H4 (cell line): ENCODE measurements at places on chromosomes 16 and 17. TPM values are rescaled to one million over a fixed set of nuclear protein-coding genes. Genes with fewer than 3 reads are reported as not detected.

DNA sequence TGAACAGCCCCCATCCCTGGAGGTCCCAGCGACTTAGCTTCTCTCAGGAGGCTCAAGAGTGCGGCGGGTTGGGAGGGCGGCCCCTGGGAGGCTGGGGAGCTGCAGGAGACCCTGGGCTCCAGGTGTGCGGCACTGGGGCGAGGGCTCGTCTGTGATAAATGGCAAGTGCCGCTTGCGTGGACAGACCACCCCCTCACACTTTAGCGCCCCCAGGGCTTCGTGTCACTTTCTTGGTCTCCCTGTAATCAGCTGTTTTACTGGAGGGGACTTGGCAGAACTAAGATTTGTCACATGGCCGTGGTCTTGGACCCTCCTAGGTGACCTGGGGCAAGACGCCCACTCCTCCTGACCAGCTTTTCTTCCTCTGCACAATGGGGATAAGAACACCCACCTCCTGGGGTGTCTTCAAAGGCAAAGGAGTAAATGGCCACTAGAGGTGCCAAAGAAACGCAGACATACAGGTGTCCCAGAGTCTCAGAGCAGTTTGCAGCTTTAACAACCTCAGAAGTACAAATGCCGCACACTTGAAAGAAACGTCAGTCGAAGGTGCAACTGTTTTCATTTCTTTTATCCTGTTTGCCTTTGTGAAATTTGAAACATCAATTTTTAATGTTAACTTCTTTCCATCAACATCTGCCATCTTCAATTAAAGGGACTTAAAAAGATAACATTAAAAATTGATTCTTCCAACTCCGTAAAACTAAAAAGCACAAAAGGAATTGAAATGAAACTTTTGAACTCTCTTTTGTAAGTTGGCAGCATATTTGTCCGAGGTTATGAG lies 946 bp downstream of the OSGIN1 start:
- peak; percentile 64 for DNase-seq

DNA sequence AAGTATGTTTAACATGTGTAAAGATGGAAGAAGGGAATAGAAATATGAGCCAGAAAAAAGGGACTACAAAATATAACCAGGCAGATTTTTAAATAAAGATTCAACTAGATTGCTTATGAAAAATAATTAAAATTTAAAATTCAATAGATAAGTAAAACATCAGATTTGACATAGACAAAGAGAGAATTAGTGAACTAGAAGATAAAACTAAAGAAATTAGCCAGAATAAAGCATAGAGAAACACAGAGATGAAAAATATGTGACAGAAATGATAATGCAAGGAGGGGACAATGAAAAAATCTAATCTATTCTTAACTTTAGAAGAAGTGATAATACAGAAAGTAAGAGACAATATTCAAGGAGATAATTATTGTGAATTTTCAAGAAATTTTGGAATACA lies 222.6 kb upstream of the PMFBP1 start:
- DNase-seq = no peak

Gene CES5A
- total RNA-seq = not detected in 2 replicates

Gene TOX3
- 0.04 and 0.31 TPM in 2 replicates for total RNA-seq
